Fibroblast of skin of back (primary cell): ENCODE measurements at places on chromosomes 6 and 20.

- no peak for DNase-seq
These were observed 108.0 kb downstream of the ADGRB3 start for GRCh38 chr6:68743099-68743498.

DNA sequence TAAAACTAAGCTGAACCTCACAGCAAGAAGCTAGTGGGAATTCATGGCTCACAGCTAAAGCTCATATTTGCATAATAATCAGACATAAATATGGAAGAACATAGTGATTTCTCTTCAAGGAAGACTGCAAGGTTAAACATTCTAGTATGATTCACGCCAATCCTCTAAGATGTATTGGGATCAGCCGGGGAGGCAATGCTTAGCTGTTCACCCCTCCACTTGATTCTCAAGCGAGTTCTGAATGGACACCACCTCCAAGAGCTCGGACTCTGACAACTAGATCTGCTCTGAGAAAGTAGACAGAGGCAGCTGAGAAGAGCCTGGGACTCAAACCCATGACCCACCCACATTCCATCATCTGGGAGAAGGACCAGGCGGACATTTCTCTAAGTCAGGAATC is 118.4 kb upstream of the EDN1 start:
- no peak for DNase-seq

GRCh38 chr6:130752267-130752666 is 74.9 kb upstream of the SMLR1 start:
- no peak for DNase-seq

DNA sequence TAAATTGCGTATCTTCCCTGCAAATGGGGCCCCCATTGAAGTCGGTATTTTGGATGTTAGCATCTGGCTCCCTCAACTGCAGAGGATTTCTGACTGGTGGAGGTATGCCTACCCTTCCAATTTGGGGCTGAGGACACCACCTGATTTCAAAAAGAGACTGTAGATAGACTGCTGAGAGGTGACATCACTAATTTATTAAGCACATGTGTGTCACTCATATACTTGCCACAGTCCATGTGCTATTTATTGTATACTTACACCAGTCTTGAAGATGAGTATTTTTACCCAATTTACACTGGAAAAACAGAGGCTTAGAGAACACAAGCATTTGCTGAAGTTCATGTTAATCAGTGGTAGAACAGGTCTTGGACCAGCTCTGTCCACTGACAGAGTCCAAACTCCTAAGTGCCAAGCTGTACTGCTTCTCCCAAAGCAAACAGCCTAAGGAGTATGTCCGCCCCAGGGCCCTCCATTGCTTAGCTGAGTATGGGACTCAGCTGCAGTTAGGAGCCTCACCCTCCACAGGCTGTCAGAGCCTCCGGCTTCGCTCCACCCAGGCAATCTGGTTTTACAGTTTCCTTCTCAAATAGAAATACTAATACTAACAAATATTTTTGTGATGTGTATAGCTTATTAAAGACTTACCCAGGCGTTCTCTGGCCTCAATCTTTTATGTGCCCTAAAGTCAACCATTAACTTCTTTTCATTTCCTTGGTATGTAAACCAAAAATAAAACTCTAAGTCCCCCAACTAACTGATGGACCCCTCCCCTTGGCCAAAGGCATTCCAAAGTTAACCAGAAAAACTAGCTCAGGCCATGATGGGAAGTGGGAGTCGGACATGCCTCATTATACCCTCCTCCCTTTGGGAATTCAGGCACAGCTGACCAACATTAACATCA is 17.5 kb downstream of the RIN2 start:
- peak; percentile 73 for DNase-seq

DNA sequence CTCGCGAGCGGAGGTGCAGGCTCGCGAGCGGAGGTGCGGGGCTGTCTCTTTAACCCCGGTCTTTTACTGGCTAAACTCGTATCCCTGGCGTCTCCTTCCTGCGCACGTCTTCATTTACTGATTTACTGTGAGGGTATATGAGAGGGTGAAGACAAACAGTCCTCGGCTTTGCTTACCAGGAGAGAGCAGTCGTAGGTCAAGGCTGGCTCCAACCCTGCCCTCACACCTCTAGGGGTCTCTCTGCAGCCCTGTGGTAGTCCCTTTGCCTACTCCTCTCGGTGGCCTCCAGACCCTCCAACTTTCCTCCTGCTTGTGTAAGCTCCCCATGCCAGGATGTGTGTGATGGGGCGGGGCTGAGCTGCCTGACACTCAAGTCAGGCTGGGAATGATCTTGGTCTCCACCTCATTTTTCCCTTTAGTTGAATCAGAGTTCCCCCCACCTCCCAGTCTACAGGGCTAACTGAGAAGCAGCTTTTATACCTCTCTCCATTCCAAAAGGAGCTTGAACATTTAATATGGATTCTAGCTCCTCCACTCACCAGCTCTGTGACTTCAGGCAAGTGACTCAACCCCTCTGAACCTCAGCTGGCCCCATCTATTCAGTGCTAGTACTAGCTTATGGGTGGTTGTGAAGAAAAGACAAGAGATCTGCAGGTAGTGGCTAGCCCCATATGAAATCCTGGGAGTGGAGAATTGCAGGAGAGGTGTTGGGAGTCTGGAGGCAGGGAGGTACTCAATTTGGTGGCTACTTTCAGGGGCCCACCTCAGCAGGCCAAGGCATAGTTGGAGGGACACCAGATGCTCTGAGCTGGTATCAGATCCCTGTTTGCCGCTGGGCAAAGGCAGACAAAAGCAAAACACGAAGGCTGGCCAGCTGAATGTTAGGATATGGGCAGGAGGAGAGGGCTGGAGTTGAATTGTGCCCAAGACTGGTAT is 902 bp downstream of the SLC29A1 start:
- DNase-seq = peak; percentile 35

DNA sequence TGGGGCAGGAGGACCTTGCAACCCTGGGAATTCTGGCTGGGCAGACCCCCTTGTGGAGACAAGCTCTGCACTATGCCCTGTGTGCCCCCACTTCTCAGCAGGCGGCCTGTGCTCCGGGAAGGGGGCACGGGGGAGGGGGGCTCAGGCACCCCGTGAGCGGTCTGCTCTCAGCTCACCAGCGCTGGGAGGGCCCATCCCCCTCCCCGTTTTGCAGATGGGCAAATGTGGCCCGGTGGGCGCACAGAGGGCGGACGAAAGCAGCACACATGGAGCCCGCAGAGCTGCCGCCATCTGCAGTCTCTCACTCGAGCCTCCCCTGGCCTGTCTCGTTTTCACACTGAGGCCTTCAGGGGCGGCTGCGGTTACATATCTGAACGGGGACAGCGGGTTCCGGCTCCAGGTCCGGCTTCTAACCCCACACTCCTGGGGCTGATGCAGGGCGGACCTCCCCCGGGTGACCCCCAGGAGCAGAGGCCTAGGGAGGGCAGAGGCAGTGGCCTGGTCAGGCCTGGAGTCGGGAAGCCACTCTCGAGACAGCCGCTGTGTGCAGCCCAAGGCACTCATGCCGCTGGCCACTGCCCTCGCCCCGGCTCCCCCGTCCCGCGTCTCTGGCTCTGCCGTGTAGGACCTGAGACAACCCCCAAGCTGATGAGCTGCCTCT is 13.9 kb downstream of the CHRNA4 start:
- no peak for DNase-seq
